Activated CD4-positive, alpha-beta T cell treated with anti-CD3 and anti-CD28 coated beads, Interleukin-2, amount 10 ng/mL, durations not matched to agents 7 days and 5 days (primary cell): ENCODE measurements at places on chromosomes 2 and 18. TPM values are rescaled to one million over a fixed set of nuclear protein-coding genes. Genes with fewer than 3 reads are reported as not detected.

The LRRC30 gene
- not detected for total RNA-seq

The CHRNA1 gene
- total RNA-seq = not detected

The IRS1 gene
- total RNA-seq = 6.6 TPM

The MOGAT1 gene
- not detected for total RNA-seq

The TTC32 gene
- 24.8 TPM for total RNA-seq

The TSPYL6 gene
- total RNA-seq = not detected

The MYOM1 gene
- 2.1 TPM for total RNA-seq
